WTC11 (cell line): ENCODE measurements at places on chromosomes 7 and 10. TPM values are rescaled to one million over a fixed set of nuclear protein-coding genes. Genes with fewer than 3 reads are reported as not detected.

- no peak for DNase-seq
These were observed 183.9 kb downstream of the LRRN3 start for GRCh38 chr7:111274857-111275256.

Gene SFXN4
- 23.8 to 25.9 TPM (median 24.0 TPM) in 3 replicates for total RNA-seq

Gene PTF1A
- total RNA-seq: 0.11 TPM in 1 of 3 replicates, not detected in the others

GRCh38 chr7:121273467-121274167, 55.2 kb upstream of the WNT16 start:
- no peak for DNase-seq

- no peak for DNase-seq
These were observed 21.7 kb upstream of the PWWP2B start for GRCh38 chr10:132375116-132375794.

Gene NUDT13
- total RNA-seq: 1.8 to 2.9 TPM (median 2.0 TPM) in 3 replicates

Gene SPDYE5
- total RNA-seq: not detected in 3 replicates

Gene EPO
- total RNA-seq: 0.63 to 0.76 TPM (median 0.66 TPM) in 3 replicates

DNA sequence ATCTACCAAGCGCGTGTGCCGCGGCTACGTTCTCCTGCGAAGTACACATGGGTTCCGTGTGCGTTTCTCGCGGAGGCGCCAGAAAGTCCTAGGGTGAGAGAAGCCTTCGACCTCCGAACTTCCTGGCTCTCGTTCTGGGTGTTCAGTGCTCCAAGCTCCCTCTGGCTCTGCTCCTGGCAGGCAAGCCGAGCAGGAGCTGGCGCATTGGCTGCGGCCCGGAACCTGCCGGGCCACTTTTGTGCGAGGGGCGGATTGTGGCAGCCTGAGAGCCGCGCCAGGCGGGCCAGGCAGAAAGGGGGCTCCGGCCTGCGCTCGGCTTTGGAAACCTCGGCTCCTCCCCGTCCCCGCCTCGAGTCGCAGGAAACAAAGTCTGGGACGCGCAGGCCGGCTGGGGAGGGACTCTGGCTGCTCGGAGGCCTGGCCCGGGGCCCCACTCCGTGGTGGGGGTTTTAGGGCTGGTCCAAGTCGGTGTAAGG, 9.6 kb downstream of the EMX2 start:
- DNase-seq: peak; percentile 59

Gene SLC13A1
- 0.04 TPM in 1 of 3 replicates, not detected in the others for total RNA-seq

Gene NEBL
- 8.9 to 10.5 TPM (median 9.7 TPM) in 3 replicates for total RNA-seq

DNA sequence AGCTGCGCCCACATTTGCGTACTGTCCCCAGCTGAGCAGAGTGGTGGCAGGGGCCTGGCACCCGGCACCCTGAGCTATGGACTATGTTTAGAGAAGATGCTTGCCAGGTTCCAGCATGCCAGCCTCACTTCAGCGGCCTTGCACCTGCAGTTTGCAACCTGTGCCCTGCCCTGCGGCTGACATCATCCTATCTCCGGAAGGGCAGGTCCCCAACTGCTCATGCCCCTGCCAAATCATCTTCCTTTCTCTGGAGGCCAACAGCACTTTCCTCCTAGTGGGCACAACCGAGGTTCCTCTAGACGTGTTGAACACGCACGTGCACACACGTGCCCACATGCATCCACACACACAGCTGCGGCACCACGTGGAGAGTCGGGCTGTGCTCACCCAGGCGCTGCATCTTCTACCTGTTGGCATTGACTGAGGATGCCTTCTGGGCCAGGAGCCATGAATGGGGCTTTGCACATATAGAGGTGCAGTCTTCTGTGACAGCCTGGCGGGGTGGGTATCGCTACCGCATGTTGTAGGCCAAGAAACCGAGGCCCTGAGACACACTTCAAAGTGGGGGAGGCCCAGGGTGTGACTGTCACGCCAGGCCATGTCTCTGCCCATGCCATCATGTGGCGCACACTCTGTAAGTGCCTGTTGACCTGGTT, 24.5 kb downstream of the CNPY1 start:
- no peak for DNase-seq

- peak; percentile 16 for DNase-seq
These were observed 40.4 kb downstream of the HDAC9 start for GRCh38 chr7:18535810-18536415.

DNA sequence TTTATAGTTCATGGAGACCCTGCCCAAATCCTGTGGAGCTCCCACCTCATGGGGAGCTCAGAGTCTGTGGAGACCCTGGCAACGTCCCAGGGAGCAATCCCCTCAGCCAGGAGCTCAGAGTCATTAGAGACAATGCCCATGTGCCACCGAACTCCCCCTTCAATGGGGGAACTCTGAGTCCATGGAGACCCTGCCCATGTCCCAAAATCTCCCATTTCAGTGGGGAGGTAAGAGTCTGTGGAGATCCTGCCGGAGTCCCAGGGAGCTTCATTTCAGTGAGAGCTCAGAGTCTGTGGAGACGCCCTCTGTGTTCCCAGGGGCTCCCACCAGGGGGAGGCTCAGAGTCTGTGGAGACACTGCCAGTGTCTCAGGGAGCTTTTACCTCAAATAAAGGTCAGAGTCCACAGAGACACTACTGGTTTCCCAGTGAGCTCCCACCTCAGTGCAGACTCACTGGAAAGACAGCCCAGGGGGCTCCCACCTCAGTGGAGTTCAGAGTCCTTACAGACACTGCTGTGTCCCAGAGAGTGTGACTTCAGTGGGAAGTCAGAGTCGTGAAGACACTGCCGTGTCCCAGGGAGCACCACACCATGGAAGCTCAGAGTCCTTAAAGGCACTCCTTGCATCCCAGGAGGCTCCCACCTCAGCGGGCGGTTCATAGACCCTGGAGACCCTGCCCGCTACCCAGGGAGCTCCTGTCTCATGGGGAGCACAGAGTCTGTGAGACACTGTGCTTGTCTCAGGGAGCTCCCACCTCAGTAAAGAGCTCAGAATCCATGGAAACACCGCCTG, 5.0 kb downstream of the MYO1G start:
- peak; percentile 55 for DNase-seq

Gene LRRC17
- 1.4 to 1.8 TPM (median 1.6 TPM) in 3 replicates for total RNA-seq

GRCh38 chr7:3589752-3590151, 288.7 kb downstream of the SDK1 start:
- no peak for DNase-seq

- no peak for DNase-seq
These were observed 92.1 kb downstream of the ABCC2 start for GRCh38 chr10:99874341-99875085.

- DNase-seq: no peak
These were observed 19.3 kb downstream of the PRSS2 start for GRCh38 chr7:142790056-142790455.

DNA sequence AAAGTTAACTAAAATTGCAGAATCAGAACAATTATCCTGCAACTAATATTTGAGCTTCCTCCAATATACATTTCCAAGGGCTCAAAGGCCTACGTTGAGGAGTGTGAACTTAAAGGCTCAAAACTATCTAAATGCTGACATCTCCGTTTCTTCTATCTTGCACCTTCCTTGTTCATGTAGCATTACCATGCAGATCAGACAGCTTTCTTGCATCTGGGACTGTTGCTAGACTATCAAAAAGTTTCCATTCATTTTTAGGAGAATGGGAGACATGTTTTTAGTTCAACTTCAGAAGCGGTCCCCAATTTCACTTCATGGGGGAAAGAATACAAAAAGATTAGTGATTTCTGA, 2.9 kb downstream of the ANKRD1 start:
- DNase-seq: no peak

DNA sequence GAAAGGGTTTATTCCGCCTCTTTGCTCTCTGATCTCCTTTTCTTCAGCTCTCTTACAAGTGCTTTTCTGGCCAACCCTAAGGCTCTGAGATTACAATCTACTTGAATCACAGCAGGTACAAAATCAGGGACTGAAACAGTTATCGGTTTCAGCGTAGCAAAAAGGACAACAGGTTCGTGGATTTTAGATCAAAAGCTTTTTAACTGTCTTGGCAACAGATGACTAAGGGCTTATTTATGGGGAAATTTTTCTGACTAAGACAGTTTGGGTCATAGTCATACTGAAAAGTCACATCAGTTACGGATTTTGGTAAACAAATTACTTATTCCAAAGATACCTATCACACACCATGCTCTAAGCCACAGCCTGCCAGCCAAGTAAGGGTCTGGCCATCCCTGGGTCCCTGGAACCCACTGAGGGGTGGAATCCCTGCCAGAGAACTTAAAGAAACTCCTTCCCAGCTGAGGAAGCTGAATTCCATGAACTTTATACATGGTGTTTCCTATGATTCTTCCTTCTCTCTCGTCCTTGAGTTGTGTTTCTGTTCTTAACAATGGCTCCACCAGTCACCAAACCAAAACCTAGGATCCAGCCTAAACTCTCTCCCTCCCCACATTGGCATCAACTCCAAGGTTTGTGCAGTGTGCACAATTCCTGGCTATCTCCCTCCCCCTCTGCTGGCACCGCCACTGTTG, 169.3 kb downstream of the FAM107B start:
- DNase-seq: no peak

Gene SPAM1
- total RNA-seq: not detected in 3 replicates

Gene NUTM2E
- 0.07 to 0.25 TPM (median 0.15 TPM) in 3 replicates for total RNA-seq

DNA sequence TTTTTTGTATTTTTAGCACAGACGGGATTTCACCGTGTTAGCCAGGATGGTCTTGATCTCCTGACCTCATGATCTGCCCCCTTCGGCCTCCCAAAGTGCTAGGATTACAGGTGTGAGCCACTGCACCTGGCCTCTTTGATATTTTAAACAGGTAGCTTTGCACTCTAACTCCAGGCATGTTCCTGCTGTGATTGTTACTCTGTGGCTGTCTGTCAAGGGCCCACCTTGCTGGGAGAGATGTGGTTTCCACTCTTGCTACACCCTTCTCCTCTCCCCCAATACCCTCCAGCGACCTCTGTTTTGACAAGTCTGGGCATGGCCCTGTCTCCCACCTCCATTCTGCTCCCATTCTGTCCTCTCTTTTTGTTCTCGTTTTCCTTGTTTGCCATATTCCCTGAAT, 17.1 kb downstream of the SMKR1 start:
- no peak for DNase-seq

GRCh38 chr7:19404912-19405329, 259.7 kb upstream of the FERD3L start:
- DNase-seq: no peak

Gene OR2A12
- total RNA-seq: not detected in 3 replicates

GRCh38 chr7:134246761-134247160, 70.0 kb downstream of the SLC35B4 start:
- DNase-seq: no peak

DNA sequence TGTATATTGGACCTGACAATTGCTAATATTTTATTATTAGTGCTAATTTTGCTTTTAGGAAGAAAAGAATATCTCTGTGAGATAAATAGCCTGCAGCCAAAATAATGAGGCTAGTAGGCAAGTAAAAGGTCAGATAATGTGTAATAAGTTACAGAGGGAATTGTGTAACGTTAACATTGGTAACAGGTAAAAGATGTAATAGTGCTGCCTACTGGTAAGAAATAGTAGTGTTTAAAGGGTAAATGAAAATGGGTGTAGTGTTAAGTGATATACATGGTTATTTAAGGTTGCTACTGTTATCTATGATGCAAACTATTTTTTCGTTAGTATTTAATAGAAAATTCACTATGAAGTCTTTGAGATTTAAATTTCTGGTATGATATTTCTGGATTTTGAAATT, 9.2 kb upstream of the FOXP2 start:
- DNase-seq: no peak

DNA sequence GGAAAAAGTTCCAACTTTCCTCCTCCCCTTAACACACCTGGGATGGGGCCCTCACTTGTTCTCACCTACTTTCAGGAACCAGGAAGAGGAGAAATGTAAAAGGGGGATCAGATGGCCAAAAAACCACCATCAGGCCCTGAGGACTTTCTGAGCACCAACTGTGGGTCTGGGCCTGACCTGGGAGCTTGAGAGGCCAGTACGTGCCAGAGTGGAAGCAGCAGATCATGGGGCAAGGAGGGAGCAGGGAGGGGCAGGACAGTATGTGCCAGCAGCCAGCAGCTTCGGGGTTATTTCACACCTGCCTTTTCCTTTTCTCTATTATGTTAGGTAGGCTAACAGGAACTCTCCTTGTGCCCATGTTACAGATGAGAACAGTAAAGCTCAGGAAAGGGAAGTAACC, 118.8 kb upstream of the UNC5B start:
- no peak for DNase-seq

DNA sequence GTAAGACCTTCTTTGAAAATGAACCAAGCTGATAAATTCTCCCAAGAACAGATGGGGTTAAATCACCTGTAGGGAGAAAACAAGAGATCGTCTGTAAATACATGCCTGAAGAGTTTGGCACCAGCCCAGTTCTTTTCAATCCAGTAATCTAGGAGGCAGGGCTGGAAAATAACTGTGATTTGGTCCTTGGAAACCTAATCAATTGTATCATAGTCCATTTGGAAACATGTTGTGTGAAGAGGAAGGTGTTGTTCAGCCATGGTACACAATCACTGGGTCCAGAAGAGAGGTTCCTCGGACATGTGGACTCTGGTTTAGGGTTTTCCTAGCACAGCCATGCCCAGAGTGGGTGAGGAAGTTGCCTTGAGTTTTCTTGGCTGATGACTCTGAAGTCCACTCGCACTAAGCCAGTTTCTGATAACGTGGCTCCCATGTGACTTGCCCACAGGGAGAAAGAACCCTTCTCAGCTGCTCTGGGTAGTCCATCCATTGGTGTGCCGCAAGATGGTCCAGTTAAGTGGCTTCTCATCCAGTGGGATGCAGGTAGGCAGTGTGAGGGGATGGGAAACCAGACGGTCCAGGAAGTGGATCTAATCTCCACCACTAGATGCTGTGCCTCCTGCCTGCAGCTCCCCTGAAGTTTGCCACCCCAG, 5.1 kb downstream of the BLNK start:
- no peak for DNase-seq

GRCh38 chr10:132319853-132320653, 11.9 kb upstream of the LRRC27 start:
- no peak for DNase-seq

- no peak for DNase-seq
These were observed 75.1 kb downstream of the EMX2 start for GRCh38 chr10:117617659-117618058.

DNA sequence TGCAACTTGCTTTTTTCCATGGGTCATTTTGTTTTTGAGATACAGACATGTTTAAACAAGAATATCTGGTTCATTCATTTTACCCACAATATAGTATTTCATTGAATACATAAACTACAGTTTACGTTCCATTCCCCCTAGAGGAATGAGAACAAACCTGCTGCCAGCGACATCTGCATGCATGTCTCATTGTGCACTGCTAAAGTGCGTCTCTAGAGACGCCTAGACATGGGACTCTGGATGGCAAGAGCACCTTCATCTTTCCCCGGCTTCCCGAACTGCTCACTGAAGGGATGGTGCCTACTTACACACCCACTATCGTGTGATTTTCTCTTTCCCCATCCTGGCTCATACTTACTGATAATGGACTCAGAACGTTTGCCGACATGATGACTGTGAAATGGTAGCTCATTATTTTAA, 1.2 kb upstream of the ZNF777 start:
- DNase-seq: no peak

- DNase-seq: no peak
These were observed 141.0 kb downstream of the PTEN start for GRCh38 chr10:88004451-88004850.

- DNase-seq: no peak
These were observed 39.9 kb upstream of the HECW1 start for GRCh38 chr7:43072530-43072929.

Gene PARD3
- total RNA-seq: 44.9 to 51.8 TPM (median 47.0 TPM) in 3 replicates

Gene BLNK
- total RNA-seq: not detected in 3 replicates

GRCh38 chr7:22931011-22931410, 82.9 kb downstream of the HYCC1 start:
- DNase-seq: no peak

Gene WEE2
- 0.04 to 0.07 TPM in 2 of 3 replicates, not detected in the other for total RNA-seq

- peak; percentile 74 for DNase-seq
These were observed 220.0 kb downstream of the ARHGAP21 start for GRCh38 chr10:24503461-24504320.

- DNase-seq: no peak
These were observed 33.0 kb downstream of the ORC5 start for GRCh38 chr7:104174798-104175197.
